ENCODE measurements at places on chromosomes 5 and 9.

GRCh38 chr9:135146766-135147473 is 59.5 kb downstream of the OLFM1 start:
- DNase-seq, result no peak

DNA sequence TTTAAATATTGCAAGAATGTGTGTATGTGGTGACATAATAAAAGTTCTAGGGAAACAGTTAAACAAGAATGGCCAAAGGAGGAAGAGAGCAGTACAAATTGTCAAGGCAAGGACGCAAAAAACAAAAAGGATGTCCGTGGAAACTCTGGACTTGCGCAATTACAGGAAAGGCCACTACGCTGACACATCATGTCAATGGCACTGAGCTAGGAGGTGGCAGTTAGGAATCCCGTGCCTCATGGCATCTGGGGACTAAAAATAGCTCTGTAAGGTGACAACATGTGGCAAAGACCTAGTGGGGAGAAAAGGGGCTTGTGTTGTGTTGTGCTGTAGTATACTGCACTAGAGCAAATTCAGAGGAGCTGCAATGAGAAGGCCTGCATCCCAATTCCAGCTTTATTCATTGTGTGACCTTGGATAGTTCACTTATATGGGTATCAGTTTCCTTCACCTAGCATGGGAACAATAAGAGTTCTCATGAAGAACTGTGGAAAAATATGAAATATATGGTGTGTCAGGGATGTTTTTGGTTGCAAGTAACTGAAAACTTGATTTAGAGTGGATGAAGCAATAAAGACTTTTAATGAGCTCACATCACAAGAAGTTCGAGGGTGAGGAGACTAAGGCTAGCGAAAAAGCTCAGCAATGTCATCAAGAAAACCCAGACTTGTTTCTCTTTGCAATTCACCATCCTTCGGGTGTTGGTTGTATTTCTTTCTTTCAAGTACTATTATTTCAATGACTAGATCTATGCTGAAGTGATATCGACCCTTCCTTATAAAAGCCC is 124.1 kb upstream of the STC2 start:
- DNase-seq, result no peak

GRCh38 chr5:172640822-172641358 is at the start of gene NEURL1B:
TSS of gene NEURL1B (plus strand) at chr5:172641263. CDS start at chr5:172641407, 144 bp downstream.
- peak; percentile 81 for DNase-seq

- no peak for DNase-seq
Observed at GRCh38 chr9:135641745-135642144, 2.4 kb upstream of the GLT6D1 start.

DNA sequence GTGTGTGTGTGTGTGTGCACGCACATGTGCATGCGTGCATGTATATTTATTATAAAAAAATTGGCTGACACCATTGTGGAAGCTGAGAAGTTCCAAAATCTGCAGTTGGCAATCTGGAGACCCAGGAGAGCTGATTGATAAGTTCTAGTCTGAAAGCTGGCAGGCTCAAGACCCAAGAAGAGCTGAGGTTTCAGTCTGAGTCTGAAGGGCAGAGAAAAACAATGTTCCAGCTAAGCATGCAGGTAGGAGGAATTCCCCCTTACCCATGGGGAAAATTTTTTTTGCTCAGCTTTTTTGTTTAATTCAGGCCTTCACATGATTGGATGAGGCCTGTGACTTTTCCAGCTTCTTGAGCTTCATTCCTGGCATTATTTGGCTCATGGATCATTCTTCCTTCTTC is 31.2 kb upstream of the ACTBL2 start:
- DNase-seq, result no peak

DNA sequence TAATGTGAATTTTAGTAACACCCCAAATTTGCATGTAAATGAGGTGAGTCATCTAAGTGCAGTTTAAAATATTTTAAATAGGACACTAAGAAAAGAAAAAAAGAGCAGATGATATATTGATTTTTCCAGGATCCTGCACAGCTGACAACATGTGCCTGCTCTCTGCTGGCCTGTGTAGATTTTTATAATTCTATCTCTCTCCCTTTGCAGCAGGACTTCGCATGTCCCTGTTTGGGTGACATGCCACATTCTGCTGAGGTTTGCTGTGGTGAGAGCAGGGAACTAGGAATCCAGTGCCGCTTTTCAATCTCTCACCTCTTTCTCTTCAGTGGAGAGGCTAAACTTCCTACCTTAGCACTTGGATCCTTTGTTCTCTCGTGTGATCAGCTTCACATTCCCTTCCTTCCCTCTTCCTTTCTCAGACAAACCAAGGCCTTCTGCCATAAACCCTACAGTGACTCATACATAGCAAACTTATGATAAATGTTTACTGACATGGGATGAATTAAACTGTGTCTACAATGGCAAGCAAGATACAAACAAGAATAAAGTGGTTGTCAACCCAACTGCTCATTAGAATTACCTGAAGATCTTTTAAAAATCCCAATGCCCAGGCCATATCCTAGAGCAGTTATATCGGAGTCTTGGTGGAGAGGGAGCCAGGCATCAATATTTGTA is 198.8 kb upstream of the EFNA5 start:
- DNase-seq, result no peak

DNA sequence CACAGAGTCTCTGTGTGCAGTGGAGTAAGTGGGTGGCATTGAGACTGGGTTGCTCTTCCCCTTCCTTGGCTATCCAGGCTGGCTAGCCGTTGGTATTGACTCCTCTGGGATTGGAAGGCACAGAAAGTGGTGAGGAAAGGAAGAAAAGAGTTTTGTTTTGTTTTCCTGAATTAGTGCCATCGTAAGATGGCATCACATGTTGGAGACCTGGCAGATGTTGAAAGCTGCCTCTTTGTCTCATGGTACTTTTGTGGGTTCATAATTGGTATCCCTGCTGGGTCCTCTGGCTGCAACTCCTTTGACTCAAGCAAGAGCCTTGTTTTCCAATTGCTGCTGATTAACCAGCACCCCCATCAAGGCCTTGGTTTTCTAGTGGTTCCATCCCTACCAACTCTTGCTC is 293.8 kb downstream of the PDE4D start:
- no peak for DNase-seq

DNA sequence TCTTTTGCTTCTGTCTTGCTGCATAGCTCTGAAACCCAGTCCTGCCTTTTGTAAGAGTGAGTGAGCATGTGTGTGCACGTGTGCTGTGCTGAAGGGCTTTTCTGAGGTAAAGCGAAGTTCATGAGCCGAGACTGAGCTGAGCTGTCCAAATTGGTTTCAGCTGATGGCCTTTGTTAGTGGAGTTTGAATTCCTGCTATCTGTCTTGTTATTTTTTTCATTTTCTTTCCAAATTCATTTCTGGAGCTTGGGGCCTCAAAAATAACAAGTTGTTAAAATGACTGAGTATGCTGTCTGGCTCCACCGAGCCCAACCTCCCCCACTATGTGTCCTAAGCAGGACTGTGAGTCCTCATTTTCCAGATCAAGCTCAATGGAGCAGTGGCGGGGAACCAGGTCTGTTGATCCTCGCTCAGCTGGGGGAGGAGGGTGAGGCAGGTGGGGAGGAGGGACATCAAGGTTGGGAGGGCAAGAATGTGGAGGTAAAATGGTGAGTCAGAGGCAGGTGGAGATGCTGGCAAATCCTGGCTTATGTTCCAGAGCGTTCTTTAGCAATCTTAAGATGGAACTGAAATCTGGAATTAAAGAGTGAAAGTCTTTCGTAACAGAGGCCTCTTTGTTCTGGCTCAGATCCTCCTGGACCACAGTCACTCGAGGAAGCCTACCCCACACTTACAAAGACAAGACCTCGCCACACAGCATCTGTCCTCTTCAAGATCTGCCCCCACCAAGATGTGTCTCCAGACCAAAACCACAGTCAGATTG is 63.9 kb downstream of the SREK1 start:
- no peak for DNase-seq

GRCh38 chr5:31769530-31769929 is 130.6 kb downstream of the PDZD2 start:
- no peak for DNase-seq

DNA sequence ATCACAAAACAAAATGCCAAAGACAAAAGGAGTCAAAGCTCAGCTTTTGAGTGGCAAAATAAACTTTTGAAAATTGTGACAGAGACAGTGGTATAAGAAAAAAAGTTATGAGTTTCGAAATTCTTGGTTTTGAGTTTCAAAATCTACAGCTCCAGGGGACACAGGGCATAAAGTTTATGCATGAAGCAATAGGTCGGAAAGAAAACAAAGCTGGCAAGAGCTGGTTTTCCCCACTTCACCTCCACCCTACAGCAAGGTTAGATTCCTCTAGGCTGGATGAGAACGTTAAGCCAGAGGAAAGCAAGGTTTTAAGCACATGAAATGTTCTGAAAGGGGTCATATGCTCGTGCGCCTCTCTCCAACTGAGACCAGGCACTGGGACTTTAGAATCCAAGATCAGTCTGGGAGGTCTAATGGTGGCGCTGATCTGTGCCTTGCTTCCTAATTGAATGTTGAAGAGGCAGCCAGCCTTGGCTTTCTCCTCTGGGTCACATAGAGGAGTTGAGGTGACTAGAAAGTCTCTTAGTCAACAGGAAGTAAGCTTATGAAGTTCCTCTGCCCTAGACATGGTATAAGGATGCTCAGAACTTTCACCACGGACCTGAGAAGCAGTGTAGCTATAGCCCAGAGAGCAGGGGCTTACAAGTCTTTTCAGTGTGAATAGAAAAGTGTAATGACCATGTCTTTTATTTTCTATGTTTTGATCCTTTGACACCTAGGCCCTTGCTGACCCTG is 167.7 kb upstream of the DMAC1 start:
- no peak for DNase-seq

DNA sequence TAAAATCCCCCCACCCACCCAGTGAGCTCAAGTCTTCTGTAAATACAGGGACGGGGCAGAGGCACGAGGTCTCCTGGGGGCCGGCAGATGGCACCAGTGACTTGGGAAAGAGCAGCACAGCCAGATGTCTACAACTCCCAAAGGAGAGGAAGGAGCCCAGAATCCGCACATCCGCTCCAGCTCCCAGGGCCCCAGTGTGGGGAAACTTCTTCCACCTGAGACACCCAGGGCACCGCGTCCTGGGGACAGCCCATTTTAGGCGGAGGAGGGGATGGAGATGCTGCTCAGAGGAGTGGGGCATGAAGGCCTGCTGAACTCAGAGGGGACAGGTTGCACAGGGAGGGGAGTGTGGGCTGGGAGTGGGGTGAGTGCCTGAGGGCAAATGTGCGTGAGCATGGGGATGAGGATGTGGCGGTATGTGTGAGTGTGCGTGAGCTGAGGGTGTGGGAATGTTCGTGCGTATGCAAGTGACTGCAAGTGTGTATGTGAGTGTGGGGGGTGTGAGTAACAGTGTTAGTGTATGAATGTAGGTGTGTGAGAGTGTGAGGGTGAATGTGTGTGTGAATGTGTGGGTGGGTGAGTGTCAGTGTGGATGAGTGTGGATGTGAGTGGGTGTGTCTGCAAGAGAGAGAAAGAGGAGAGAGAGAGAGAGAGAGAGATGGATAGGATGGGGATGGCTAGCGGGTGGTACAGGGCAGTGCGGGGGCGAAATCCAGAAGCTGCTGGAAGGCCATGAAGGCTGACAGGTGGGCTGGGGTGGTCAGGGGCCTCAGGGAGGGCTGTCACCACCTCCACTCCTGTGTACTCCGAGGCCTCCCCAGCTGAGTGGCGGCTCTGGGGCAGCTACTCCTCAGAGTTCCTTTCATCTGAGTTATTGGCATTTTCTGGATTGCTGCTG is 63.5 kb downstream of the DUSP1 start:
- peak; percentile 66 for DNase-seq

DNA sequence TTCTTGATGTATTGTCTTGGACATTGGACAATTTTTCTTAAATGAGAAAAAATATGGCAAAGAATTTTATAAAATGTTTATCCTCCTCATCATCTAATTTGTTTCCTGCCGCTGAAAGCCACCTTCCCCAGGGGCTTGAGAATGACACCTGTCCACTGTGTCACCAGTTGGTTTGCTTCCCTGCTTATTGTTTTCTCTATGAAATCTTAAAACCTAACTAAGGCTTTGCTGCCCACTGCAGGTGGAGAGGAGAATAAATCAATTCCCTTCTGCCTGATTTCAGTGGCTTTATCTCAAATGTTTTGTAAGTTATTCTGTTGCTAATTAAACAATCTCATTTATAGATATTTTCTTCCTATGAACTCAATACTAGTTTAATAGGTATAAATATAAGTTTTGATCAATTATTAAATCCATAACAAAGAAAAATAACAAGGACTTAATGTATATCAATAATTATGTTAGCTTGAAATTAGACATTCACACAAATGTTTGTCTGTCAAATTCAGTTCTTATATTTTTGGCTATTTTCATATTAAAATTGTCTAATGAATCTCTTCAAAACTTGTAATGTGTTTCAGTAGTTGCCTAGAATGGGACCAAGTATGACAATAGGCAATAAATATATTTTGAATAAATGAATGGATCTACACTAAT is 822.5 kb downstream of the PTPRD start:
- peak; percentile 77 for DNase-seq

- peak; percentile 80 for DNase-seq
Observed at GRCh38 chr9:108844856-108845255, 10.9 kb downstream of the ACTL7B start.

DNA sequence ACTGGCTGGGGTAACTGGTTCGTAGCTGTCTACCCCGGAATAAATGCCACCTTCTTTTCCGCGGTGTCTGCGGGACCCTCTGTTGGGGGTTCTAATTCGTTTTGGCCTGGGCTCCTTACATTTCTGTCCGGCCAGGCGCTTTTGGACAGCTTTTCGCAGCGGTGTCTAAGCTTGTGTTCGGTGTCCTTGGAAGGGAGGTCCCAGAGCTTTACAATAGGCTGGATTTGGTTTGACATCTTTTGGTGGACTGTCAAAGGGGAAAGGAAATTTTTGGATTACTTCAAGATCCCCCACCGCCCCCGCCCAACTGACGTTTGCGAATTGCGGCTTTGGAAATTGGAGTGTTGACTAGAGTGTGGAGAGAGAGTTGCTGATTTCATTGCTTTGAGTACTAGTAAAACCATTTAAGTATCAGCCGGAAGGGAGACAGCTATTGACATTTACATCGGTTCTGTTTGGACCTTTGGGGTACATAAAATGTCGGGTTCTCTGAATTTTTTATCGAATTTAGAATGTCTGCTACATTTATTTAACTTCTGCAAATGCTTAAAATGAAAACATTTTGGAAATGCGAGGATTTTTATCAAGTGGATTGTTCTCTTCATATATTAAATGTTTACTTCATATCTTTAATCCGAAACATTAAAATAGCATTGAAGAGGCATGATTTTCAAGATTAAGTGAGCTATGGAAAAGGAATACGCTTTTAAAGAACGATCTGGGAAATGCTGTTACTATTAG is 4.7 kb upstream of the PURA start:
- no peak for DNase-seq

DNA sequence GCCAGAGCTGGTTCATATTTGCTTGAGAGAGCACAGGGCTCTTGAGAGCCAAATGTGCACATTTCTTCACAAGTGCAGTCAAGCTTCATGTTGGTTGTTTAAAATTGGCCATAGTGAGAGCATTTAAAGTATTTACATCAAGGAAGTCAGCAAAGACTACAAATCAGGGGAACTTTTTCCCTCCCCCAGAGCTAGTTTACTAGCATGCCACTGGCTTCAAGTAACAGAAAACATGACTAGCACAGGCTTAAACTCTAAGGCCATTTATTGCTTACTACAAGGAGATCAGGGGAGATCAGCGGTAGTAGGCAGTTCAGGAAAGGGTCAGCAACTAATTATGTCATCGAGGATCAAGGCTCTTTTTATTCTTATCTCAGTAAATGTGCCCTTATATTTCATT is 11.0 kb upstream of the CCDC171 start:
- no peak for DNase-seq

Data from COR-L47 (cell line).